ENCODE measurements at places on chromosomes 7 and 10.

GRCh38 chr7:49980465-49980864, 112.6 kb downstream of the ZPBP start:
- DNase-seq, result no peak

DNA sequence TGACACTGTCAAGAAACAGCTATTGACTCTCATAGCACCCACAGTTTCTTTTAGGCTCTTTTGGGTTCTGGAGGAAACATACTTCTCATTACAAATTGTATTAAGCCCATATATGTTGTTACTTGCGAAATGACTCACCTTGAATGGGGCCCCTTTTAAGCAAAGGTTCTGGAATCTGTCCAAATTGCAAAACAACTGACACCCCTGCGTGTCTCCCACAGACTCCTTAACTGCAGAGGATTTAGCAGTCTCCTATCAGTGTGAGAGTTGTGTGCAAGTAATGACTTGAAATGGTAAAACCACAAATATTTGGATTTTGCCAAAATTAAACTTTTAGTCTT, 192.3 kb downstream of the DNAJC1 start:
- no peak for DNase-seq

DNA sequence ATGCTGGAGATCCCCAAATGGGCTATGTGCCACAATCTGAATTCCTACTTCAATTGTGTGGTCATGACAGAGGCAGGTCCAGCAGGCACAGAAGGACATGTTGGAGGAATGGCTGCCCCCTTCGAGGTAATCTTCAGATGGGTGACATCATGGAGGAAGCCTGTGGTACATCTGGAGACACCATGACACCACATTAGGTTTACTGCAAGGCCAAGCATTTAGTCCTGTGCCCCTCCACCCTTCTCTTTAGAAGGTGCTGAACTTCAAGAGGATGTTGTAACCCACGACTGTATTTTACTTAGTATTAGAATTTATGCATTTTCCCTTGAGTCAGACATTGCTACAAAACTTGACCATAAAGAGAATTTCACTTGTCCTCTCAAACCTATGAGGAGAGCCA, 75.1 kb upstream of the DDC start:
- no peak for DNase-seq

DNA sequence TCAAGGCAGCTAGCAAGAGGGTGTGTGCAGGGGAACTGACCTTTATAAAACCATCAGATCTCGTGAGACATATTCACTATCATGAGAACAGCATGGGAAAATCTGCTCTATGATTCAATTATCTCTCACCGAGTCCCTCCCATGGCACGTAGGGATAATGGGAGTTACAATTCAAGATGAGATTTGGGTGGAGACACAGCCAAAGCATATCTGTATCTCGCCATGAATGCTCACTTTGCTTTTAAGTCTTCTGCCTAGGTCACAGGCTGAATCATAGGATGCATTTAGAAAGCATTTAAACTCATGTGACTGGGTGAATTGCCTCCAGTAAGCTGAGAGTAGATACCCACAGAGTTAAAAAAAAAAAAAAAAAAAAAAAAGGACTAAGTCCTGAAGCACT, 220.0 kb downstream of the AGMO start:
- DNase-seq, result no peak

GRCh38 chr7:99473315-99473596, 566 bp downstream of the ZNF789 start:
- DNase-seq, result peak; percentile 33

DNA sequence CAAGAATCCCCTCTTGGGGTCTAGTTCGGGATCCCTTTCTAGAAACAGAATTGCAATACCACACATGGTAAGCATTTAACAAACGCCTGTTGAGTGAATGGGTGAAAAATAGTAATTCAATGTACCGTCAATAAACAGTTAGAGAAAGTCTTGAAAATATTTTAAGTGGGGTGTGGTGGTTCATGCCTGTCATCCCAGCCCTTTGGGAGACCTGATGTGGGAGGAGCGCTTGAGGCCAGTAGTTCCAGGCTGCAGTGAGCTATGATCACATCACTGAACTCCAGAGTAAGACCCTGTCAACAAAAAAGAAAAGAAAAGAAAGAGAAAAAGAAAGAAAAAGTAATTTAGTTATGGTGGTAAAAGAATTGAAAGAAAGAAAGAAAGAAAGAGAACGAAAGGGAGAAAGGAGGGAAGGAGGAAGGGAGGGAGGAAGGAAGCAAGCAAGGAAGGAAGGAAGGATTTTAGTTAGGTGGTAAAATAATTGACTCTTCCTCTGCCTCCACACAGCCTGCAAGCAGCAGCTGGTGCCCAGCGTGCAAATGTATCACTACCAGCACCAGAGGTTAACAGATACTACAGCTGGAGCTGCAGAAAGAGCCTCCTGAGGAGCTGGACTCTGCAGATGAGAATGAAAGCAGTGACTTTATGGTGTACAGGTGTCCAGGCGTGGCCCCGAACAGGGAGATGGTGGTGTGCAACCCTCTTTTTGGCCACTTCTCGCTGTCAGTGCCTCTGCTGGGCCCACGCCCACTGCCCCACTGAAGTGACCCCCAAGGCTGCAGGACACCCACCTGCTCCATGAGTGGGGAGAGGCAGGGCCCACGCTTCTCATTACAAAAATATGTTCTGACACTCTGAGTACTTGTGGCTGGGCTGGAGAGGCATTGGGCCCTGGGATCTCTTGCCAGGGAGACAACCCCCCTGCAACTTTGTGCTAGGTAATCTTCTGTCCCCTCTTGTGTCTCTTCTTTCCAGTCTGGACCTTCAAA, 135.4 kb downstream of the BAMBI start:
- DNase-seq, result no peak

- DNase-seq, result no peak
These were observed 39.3 kb downstream of the C1GALT1 start for GRCh38 chr7:7221599-7222038.

- no peak for DNase-seq
These were observed 14.5 kb downstream of the KLHL7 start for GRCh38 chr7:23120106-23120505.

DNA sequence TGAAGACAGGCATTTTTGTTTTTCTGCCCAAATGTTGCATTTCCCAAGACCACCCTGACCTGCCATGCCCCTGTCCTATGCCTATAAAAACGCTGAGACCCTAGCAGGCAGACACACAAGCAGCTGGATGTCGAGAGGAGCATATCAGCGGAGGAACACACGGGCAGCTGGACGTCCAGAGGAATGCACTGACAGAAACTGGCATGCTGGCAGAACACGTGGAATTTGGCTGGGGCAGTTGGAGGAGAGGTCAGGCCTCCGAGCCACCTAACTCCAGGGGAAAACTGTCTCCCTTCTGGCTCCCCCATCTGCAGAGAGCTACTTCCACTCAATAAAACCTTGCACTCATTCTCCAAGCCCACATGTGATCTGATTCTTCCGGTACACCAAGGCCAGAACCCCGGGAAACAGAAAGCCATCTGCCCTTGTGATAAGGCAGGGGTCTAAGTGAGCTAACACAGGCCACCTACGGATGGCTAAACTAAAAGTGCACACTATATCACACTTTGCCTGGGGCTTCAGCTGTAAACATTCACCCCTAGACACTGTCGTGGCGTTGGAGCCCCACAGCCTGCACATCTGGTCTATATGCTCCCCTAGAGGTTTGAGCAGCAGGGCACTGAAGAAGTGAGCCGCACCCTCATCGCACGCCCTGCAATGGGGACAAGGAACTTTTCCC, 10.0 kb upstream of the CDHR3 start:
- no peak for DNase-seq
